ENCODE measurements at places on chromosomes 12 and 14. TPM values are rescaled to one million over a fixed set of nuclear protein-coding genes. Genes with fewer than 3 reads are reported as not detected.

Gene KRT76
- not detected for total RNA-seq

Gene PLBD1
- total RNA-seq: 21.5 TPM

Gene NOVA1
- 5.1 TPM for total RNA-seq

DNA sequence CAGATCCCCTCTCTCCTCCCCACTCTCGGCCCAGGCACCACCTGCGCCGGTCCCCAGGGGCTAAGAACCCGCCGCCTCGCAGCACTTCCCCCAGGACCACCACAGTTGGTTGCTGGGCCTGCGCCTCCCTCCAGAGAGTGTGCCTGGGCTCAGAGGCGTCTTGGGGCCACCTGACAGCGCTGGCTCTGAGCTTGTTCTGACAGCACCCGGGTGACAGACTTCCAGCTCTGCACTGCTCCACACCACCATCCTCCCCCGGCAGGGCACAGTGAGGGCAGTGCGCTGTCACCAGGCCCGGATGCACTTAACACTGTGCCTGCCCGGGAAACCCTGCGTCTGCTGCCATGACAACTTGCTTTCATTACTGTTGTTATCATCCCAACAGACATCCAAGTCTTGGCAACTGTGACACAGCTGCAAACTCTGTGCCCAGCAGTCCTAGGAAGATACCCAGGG is 6.6 kb downstream of the BRF1 start:
- no peaks in the 10 kb centered on the region for H3K27me3 ChIP-seq
- H3K4me3 ChIP-seq: no peak overlapping the region
- no peaks in the 10 kb centered on the region for H3K36me3 ChIP-seq

Gene DDX23
- 28.3 TPM for total RNA-seq

DNA sequence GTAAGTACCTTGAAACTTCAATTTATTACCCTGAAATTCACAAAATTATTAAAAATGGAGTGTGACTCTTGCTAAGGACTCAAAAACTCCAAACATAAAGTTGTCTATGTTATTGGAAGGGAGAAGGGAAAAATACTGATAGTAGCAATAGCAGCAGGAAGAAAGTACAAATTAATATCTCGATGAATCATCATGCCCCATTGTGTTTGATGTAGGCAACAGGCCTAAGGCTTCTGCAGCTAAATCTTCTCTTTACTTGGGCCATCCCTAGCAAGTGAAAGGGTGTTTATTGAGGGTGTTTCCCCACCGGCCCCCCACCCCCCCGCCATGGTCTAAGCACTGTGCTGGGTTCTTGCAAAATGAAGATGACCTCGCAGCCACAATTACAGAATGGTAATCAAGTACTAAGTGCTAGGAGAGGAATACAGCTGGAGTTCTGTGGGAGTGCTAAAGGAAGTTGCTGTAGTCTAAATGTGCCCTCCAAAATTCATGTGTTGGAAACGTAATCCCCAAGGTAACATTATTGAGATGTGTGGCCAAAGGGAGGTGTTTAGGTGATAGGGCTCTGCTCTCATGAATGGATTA is 76.5 kb downstream of the SNAPC1 start:
- no peaks in the 10 kb centered on the region for H3K27me3 ChIP-seq
- no peak overlapping the region for H3K4me3 ChIP-seq
- H3K36me3 ChIP-seq: no peaks in the 10 kb centered on the region

DNA sequence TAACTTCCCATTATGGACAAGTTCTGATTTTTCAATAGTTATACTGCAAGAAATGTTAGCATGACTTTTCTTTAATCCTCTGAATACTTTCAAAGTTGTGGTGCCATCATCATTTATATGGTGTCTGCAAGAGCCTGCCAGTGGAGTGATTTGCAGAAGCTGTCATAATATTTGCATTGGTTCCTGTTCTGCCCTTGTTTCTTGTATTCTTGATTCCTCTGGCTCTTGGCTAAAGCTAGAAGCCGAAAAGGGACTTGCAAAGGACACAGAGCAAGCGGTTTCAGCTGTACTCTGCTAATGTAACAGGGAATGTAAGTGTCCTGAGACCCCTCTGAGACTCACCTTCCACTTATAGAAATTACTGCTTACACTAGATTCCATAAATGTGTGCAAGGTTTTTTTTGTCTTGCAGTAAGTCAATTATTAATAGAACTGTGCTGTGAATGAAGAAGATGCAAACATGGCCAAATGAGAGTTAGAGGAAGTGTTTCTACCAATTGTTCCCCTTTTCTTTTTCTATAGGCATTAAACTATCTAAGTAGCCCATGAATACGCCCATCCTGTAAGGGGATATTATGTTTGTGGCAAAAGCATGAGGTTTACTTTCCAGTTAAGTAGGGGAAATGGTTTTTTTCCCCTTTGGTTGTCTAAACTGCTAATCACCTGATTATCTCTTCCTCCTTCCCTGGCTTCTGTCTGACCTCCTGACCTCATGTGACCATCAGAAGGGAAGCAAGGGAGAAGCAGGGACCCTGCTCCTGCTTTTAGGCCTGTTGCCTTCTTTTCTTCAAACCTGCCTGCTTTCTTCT is 5.3 kb downstream of the DYRK4 start:
- no peak overlapping the region for H3K27ac ChIP-seq
- H3K27me3 ChIP-seq: no peaks in the 10 kb centered on the region
- no peaks in the 10 kb centered on the region for H3K4me1 ChIP-seq
- H3K4me3 ChIP-seq: no peak overlapping the region
- no peaks in the 10 kb centered on the region for H3K36me3 ChIP-seq

Gene EML1
- total RNA-seq: 30.2 TPM

- H3K4me3 ChIP-seq: no peak overlapping the region
- no peaks in the 10 kb centered on the region for H3K36me3 ChIP-seq
- DNase-seq: no peak
- no peaks in the 10 kb centered on the region for H3K27me3 ChIP-seq
- H3K27ac ChIP-seq: peak overlapping the region; percentile 92
Measured at GRCh38 chr12:55629058-55629841, 7.4 kb upstream of the OR10P1 start.

Measured in right atrium auricular region (tissue), 2 donors.